ENCODE measurements at places on chromosomes 2 and 18. TPM values are rescaled to one million over a fixed set of nuclear protein-coding genes. Genes with fewer than 3 reads are reported as not detected.

DNA sequence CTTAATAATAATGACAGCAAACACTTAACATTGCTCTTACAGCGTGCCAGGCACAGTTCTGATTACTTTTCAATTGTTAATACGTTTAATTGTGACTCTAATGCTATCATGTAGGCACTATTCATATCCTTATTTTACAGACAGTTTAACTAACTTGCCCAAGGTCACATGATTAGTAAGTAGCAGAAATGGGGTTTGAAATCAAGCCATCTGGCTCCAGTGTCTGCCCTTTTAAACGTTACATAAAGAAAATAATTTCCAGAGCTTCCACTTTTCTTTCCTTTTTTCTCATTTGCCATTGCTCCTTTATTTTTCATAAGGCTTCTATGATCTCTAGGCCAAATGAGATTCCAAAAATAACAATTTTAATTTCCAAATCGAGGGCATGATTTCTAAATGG, 50.6 kb upstream of the IKZF2 start:
- H3K36me3 ChIP-seq: no peaks in the 10 kb centered on the region
- DNase-seq: no peak
- no peak overlapping the region for H3K4me3 ChIP-seq
- no peak overlapping the region for H3K27ac ChIP-seq
- H3K4me1 ChIP-seq: no peaks in the 10 kb centered on the region

GRCh38 chr18:11322006-11322405, 172.6 kb upstream of the PIEZO2 start:
- H3K36me3 ChIP-seq: no peaks in the 10 kb centered on the region
- no peak overlapping the region for H3K4me3 ChIP-seq
- no peak overlapping the region for H3K27ac ChIP-seq
- DNase-seq: no peak
- no peaks in the 10 kb centered on the region for H3K27me3 ChIP-seq
- H3K4me1 ChIP-seq: no peaks in the 10 kb centered on the region

DNA sequence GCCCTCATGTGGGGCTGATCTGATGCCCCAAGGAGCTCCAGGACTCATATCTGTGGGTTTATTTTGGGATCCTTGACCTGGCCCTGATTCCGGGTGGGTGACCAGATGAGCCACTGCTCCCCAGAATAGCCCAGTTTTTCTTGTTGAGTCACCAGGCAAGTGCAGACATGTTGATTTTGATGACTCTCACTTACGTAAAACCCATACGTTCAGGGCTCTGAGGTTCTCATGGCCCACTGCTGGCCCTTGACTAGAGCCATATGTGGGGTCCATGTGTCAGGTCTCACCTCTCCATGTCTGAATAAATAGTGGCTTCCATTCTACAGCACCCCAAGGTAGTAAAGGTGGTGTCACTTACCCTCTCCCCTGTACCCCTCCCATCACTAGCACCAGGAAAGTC, 41.9 kb downstream of the CDC42EP3 start:
- no peaks in the 10 kb centered on the region for H3K36me3 ChIP-seq
- H3K4me3 ChIP-seq: no peak overlapping the region
- H3K27ac ChIP-seq: no peak overlapping the region

DNA sequence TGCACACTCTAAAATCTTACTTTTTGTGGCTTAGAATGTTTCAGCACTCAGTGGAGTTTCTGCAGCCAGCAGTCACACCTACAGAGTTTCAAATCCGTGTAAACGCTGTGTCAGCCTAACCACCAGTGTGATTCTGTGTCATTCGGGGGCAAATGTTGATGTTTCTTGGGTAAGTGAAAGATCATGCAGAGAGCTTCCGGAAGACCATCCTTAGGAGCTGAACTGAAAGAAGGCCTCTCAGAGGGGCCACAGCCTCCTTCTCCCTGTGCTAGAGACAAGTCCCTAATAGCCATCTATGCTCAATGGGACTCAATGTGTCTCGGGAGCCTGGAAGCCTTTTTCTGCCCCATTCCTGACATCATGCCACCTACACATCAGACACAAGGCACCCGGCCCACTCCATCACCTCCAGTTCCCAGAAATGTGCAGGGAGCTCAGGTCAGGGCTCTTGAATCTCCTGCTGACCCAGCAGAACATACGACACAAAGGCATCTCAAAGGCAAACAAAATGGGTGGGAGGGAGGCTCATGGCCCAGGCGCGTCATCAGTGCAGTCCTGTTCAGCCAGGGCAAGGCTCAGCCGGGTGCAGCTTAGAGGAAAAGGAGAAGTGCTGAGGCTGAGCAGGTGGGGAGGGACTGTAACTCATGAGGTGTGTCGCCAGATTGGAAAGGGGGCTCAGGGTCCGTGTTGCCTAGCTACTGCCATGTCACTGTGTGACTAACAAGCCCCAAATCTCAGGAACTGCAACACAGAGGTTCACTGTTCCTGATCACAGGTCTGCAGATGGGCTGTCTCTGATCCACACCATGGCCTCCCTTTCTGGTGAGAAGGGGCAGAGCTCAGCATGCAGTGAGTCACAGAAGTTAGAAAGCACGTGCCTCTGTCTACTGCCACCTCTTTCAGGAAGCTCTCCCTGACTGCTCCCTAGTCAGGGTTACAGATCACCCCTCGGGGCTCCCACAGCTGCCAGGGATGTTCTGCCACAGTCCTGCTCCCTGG, 82.0 kb downstream of the SMAD7 start:
- no peak overlapping the region for H3K4me3 ChIP-seq
- no peaks in the 10 kb centered on the region for H3K4me1 ChIP-seq
- H3K36me3 ChIP-seq: no peaks in the 10 kb centered on the region
- DNase-seq: no peak

- H3K4me3 ChIP-seq: no peak overlapping the region
- H3K27ac ChIP-seq: no peak overlapping the region
- H3K36me3 ChIP-seq: no peaks in the 10 kb centered on the region
- no peaks in the 10 kb centered on the region for H3K27me3 ChIP-seq
- H3K4me1 ChIP-seq: peaks cover 4% of the 10 kb centered on the region
Measured at GRCh38 chr2:104678181-104678580, 175.7 kb upstream of the POU3F3 start.

DNA sequence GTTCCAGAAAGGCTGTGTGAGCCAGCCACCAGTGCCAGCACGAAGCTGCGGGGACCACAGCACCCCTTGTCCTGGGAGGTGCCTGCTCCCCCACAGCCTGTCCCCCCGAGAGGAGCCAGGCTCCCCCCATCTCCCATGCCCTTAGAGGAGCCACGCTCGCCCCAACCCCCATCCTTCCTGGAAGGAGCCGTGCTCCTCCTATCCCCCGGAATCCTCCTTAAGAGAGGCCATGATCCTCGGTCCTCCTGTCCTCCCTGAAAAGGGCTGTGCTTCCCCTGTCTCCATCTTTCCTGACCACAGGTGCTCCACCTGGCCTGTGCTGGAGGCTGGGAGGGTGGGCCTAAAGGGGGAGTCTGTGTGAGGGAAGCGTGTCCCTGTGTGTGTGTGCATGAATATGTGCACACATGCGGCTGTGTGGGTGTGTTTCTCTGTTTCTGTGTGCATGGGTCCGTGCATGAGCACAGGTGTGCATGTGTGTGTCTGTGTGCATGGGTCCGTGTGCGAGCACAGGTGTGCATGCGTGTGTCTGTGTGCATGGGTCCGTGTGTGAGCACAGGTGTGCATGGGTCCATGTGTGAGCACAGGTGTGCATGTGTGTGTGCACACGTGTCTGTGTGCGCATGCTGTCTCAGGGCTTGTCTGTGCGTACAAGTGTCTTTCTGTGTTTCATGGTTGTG, 80.3 kb downstream of the RTP5 start:
- no peaks in the 10 kb centered on the region for H3K36me3 ChIP-seq
- H3K27me3 ChIP-seq: peaks cover 33% of the 10 kb centered on the region
- H3K4me1 ChIP-seq: no peaks in the 10 kb centered on the region
- no peak overlapping the region for H3K4me3 ChIP-seq

DNA sequence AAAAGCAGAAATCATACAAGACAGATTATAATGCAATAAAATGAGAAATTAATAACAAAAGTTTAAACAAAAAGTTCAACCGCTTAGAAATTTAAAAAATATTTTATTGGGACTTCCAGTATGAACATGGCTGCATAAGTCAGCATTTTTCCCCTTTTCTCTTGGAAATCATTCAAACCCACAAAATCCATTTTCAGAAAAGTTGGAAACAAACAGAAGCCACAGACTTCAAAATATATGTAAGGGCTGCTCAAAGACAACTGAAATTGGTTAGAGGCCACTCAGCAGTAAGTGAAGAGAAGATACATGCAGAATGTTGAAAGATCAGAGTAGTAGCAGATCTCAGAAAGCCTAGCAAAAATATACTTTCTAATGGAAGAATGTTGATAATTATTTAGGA, 194.0 kb downstream of the DYSF start:
- H3K27ac ChIP-seq: no peak overlapping the region
- H3K36me3 ChIP-seq: no peaks in the 10 kb centered on the region
- DNase-seq: no peak
- H3K27me3 ChIP-seq: no peaks in the 10 kb centered on the region
- no peaks in the 10 kb centered on the region for H3K4me1 ChIP-seq

DNA sequence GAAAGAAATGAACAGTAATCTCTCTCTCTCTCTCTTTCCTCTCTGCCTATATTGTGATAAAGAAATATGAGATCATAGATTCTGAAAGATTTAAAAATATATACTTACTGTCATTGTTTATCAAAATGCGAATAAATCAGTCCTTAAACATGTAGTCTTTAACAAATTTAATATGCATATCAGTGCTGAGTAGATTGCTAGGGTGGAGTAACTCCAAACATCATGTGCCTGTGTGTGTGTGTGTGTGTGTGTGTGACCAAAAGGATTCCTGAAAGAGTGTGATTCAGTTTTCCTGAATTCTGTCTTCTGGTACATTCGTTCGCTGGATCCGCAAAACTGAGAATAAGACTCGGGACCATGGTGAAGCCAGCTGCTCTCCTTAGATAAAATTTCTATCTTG, 24.0 kb upstream of the DSEL start:
- no peak overlapping the region for H3K27ac ChIP-seq
- H3K4me3 ChIP-seq: no peak overlapping the region
- no peak for DNase-seq
- H3K36me3 ChIP-seq: no peaks in the 10 kb centered on the region

GRCh38 chr2:178628605-178629004, 148.3 kb downstream of the PLEKHA3 start:
- no peak for DNase-seq
- H3K27me3 ChIP-seq: no peaks in the 10 kb centered on the region
- H3K4me3 ChIP-seq: no peak overlapping the region
- peaks cover 8% of the 10 kb centered on the region for H3K4me1 ChIP-seq

- no peak overlapping the region for H3K27ac ChIP-seq
- no peak overlapping the region for H3K4me3 ChIP-seq
- H3K36me3 ChIP-seq: no peaks in the 10 kb centered on the region
- no peaks in the 10 kb centered on the region for H3K27me3 ChIP-seq
- H3K4me1 ChIP-seq: peaks cover 5% of the 10 kb centered on the region
Measured at GRCh38 chr2:128327180-128327964, 8.7 kb upstream of the HS6ST1 start.

DNA sequence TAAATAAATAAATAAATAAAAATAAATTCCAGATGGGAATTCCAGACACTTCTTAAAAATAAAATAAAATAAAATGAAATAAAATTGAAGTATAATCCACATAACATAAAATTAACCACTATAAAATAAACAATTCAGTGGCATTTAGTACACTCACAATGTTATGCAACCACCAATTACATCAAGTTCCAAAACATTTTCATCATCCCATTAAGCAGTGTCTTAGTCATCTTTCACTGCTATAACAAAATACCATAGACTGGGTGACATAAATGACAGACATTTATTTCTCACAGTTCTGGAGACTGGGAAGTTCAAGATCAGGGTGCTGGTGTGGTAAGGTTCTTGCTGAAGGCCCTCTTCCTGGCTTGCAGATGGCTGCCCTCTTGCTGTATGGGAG, 22.6 kb upstream of the PROKR1 start:
- no peaks in the 10 kb centered on the region for H3K36me3 ChIP-seq
- no peaks in the 10 kb centered on the region for H3K27me3 ChIP-seq
- no peaks in the 10 kb centered on the region for H3K4me1 ChIP-seq
- no peak for DNase-seq
- H3K27ac ChIP-seq: no peak overlapping the region
- H3K4me3 ChIP-seq: no peak overlapping the region

GRCh38 chr2:135063210-135063609, 11.1 kb downstream of the RAB3GAP1 start:
- H3K27me3 ChIP-seq: no peaks in the 10 kb centered on the region
- H3K4me1 ChIP-seq: no peaks in the 10 kb centered on the region
- H3K4me3 ChIP-seq: no peak overlapping the region
- H3K27ac ChIP-seq: no peak overlapping the region

DNA sequence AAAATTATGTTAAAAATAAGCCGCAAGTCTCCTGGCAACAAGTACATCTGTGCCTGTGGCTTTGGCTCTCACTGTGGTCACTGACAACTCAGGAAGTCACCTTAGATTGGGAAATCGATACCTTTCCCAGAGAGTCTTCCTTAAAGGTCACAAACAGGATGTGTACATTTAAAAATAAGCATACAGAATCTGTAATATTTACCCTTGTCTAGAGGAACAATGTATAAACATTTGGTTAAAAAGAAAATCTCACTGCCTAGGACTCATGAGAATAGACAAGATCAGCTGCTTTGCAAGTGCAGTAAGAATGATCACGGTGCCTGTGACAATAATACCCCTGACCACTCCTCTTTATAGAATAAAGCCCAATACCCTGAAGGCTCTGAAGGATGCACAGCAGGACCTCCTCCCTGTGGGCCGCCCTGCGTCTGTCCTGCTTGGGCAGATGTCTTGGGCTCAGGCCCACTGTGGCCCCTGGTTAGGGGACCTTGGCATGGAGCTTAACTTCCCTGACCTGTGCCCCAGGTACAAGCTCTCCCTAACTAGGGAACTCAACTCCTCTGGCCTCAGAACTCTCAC, 98.0 kb upstream of the MGAT4A start:
- no peaks in the 10 kb centered on the region for H3K36me3 ChIP-seq
- peaks cover 26% of the 10 kb centered on the region for H3K27me3 ChIP-seq
- no peak for DNase-seq
- H3K27ac ChIP-seq: no peak overlapping the region
- no peak overlapping the region for H3K4me3 ChIP-seq

DNA sequence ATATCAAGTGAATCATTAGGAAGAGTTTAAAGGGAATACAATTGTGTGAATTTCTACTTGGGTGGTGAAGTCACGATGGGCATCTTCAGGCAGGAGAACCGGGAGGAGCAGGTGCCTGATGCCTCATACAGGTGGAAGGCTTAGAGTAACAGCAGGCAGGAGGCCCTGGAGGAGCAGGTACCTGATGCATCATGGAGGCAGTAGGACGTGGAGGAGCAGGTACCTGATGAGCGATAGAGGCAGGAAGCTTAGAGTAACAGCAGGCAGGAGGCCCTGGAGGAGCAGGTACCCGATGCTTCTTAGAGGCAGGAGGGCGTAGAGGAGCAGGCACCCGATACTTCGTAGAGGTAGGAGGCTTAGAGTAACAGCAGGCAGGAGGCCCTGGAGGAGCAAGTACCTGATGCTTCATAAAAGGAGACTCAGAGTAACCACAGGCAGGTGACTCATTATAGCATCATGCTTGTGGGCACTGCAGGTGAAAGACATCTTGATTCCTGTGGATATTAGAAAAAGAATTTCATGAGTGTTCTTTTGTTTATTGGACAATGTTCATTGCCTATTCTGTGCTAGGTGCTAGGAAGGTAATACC, 133.9 kb downstream of the ATP9B start:
- no peak overlapping the region for H3K27ac ChIP-seq
- H3K27me3 ChIP-seq: no peaks in the 10 kb centered on the region
- H3K4me3 ChIP-seq: no peak overlapping the region
- no peaks in the 10 kb centered on the region for H3K4me1 ChIP-seq
- DNase-seq: no peak

CAPN14 gene
- total RNA-seq: 0.04 TPM

MAB21L4 gene
- total RNA-seq: not detected

SDC1 gene
- total RNA-seq: 27.5 TPM

DES gene
- not detected for total RNA-seq

EGR4 gene
- total RNA-seq: not detected

RAB6C gene
- not detected for total RNA-seq

SIX2 gene
- total RNA-seq: 0.12 TPM

ANKRD30B gene
- total RNA-seq: not detected

KIAA2012 gene
- total RNA-seq: not detected

CCL20 gene
- not detected for total RNA-seq

GCG gene
- not detected for total RNA-seq

SLC5A7 gene
- 0.04 TPM for total RNA-seq
